IPS-NIHi11 (cell line): ENCODE measurements at places on chromosomes 16 and 17.

DNA sequence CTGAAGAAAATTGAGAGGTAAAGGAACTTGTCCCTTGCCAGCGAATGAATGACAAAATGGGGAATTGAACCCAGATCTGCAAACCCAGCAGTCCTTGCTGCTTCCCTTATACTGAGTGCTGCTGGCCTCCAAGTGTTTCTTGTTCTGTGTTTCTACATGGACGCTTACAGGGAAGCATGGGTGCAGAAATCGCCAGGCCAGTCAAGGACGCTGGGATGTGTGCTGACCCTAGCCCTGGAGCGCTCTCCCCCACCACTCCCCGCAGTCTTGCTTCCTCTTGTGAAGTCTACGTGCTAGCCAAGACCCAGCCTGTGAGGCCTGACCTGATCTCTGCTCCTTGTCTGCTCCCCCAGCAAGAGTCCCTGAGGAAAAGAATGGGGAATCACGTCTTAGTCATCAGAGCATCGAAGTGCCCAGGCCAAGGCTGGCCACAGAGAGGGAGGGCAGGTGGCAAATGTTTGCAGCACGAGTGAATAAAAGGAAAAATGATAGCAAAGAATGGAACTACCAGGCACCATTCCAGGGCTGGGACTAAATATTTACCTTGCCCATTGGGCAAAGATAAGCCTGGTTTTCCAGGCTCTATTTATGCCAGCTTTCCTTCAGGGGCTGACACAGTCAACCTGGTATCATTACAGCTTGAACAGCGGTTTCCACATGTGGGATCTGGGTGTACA lies 17.4 kb downstream of the CA4 start:
- DNase-seq = no peak

- no peak for DNase-seq
Measured at GRCh38 chr17:81572563-81573168, 20.5 kb upstream of the FAAP100 start.

GRCh38 chr16:10878644-10879501 lies 1.9 kb downstream of the CIITA start:
- peak; percentile 67 for DNase-seq

DNA sequence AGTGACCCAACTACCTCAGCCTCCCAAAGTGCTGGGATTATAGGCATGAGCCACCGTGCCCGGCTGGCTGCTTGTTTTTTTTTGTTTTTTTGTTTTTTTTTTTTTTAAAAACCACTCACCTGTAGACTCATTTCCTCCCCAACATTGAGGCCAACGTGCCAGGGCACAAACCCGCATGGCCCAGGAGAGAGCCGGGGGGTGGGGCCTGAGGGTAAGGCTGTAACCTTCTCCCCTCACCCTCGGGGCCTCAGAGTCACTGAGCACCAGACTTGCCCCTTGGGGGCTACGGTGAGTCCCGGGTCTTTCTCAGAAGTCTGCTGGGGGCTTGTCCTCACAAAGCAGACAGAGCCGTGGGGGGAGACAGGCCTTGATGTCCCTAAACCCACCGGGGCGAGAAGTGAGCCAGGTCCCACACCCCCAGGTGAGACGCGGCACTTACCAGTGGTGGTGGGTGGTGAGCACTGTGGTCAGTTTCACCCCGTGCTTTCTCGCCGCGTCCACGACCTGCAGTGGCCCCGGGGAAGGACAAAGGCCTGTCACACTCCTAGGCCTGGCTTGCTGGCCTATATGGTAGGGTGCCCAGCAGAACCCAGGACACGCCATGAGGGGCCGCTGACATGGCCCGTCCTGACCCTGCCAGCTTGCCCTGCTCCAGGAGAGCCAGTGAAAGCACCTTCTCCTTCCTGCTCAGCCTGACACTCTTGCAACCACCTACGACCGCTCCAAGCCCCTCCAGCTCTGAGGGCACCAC lies 4.6 kb downstream of the HAGH start:
- no peak for DNase-seq

DNA sequence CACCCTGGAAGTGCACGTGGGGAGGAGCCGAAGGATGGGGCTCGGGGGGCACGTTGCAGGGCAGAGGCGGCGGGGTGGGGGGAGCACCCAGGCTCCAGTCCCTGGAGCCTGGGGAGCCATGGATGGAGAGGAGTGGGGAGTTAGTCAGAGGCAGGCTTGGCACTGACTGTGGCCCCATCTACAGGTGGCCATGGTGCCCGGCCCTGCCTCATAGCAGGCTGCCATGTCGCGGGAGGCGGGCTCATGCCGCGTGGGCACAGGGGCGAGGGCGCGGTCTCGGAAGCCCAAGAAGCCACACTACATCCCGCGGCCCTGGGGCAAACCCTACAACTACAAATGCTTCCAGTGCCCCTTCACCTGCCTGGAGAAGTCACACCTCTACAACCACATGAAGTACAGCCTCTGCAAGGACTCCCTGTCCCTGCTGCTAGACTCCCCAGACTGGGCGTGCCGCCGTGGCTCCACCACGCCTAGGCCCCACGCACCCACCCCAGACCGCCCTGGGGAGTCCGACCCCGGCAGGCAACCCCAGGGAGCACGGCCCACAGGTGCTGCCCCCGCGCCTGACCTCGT lies 3.0 kb downstream of the PRR35 start:
- DNase-seq = no peak

DNA sequence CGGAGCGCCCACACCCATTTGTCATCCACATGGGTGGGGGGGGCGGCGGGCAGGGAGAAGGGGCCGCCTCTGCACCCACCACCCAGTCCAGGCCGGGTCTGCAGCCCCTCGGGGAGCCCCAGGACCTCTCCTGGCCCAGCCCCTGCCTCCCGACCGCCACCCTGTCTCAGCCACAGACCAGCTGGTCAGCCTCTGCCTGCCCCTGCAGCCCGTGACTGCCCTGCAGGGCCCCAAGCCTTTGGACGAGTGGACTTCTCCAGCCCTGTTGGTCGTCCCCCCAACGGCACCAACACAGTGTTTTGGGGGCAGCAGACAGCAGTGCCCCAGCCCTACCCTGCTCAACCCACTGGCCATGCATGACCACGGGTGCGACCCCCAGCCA lies 1.2 kb downstream of the PRR35 start:
- no peak for DNase-seq

DNA sequence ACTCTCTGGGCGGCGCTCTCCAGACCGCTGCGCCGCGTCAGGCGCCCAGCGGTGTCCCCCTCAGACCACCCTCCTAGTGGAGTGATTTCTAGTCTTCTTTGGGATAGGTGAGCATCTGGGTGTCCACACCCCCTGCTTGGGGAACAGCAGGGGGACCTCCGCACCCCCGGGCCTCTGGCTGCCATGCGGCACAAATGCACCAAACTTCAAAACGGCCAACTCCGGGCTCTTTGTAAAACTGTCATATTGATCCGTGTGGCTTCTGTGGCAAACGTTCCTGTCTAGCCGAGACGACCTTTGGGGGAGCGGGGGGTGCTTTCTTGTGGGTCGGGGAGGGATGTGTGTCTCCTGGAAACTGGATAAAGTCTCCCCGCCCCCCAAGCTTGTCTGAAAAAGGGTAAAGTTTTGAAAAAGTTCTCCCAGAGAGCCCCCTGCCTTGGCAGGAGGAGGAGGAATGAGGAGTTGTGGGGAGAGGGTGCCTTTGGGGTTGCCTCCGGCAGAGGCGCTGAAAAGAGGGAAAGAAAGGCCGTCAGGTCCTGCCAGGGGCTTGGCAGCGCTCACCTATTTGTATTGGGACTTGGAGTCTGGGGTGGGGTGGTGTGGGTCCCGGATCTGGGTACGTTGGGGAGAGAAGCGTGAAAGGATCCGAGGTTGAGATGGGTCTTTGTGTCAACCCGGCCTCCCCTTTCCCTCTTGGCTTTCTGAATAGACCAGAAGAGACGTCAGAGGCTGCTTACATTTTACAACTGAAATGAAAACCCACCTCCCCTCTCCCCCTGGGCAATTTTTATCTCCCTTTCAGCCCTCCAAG lies 2.2 kb upstream of the CHD3 start:
- DNase-seq = peak; percentile 54

DNA sequence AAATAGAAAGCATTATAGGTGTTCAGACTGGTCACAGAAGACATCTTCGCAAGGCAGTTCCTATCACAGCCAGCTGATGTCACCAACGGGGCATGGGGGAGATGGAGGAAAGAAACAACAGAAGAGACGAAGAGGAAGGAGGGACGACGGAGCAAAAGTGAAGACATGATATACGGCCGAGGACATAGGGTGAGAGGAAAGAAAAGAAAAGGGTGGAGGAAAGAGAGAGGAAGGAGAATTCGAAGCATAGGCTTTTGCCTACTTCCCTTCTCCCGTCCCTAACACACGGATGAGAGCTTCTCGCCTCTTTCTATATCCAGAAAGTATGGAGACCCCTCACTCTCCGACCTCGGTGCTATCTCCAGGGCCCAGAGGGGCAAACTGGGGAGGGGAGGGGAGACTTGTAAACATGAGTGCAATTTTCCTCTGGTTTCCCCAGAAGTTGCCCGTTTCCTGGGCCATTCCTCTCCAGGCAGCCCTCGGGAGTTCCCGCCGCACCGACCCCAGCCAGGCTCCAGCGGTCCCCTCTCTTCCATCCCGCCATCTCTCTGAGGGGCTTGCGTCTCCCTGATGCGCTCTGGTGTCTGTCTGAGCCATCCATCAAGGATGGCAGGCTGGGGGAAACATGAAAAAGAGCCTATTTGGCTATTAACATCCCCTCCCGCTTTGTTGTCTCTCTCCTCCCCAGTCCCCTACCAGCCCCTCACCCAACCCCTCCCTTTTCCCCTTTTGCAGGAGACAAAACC lies 26.0 kb downstream of the COPZ2 start:
- DNase-seq = peak; percentile 59

- no peak for DNase-seq
Measured at GRCh38 chr16:2821487-2822157, 4.6 kb downstream of the PRSS21 start.

DNA sequence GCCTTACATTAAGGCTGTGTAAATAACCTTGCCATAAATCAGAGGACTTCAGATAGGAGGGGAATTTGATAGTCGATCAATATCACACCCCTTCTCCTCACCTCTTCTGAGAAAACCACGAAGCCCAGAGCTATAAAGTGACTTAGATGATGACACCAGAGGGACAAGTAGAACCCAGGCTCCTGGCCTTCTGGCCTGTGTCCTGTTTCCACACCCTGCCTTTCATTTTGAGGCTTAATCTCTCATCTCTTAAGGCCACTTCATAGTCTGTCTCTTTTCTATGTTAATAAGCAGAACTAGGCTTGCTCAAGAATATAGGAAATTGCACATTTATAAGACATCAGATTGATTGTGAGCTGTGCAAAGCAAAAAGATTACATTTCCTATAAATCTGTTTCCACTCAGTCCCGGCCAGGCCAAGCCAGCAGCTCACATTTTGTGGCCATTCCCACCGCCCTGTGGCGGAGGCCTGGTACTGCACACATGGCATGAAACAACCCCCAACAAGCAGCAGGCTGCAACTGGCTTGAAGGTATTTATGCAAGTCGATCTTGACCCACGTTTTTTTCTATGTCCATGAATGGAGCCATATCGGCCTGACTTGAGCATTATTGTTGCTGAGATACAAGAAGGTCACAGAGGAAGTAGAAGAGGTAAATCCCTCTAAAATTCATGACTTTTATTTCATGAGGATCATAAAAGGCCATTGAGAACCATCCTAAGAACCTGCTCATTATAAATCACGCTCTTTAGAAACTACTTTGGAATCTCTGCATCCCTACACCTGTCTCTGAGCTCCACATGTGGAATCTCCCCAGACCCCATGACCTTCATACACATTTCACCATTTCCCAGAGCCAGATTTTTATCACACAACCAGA lies 93.7 kb downstream of the PMP22 start:
- peak; percentile 77 for DNase-seq

- DNase-seq = no peak
Measured at GRCh38 chr16:74450967-74451760, 29.9 kb upstream of the CLEC18B start.

GRCh38 chr16:26457095-26457494 lies 609.6 kb upstream of the C16orf82 start:
- no peak for DNase-seq

DNA sequence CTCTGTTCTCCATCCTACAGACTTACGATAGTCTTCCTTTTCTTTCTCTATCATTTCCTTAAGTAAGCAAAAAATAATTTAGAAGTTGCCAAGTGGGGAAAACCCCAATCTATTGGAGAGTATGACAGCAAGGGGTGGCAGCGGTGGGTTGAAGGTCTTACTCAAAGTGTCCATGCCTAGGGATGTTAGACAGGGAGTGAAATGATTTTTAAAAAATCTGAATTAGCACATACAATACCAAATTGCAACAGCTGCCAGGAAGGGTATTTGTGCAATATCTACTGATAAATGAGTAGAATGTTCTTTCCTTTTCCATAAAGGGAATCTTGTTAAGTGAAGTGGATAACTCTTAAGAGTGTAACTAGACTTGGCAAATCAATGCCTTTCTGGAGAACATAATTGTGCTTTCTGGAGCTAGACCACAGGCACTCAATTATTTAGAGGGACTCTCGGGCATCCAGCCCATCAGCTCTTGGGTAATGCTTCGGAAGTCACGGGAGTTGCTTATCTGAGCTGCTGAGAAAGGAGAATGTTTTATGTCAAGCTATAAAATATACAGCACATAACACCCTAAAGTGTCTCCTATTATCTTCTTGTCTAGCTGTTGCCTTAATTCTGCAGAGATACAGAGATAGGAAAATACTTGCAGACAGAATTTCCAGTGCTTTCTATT lies 151.5 kb downstream of the KCNJ2 start:
- DNase-seq = no peak

- no peak for DNase-seq
Measured at GRCh38 chr17:61072648-61073047, 327.0 kb upstream of the TBX2 start.

DNA sequence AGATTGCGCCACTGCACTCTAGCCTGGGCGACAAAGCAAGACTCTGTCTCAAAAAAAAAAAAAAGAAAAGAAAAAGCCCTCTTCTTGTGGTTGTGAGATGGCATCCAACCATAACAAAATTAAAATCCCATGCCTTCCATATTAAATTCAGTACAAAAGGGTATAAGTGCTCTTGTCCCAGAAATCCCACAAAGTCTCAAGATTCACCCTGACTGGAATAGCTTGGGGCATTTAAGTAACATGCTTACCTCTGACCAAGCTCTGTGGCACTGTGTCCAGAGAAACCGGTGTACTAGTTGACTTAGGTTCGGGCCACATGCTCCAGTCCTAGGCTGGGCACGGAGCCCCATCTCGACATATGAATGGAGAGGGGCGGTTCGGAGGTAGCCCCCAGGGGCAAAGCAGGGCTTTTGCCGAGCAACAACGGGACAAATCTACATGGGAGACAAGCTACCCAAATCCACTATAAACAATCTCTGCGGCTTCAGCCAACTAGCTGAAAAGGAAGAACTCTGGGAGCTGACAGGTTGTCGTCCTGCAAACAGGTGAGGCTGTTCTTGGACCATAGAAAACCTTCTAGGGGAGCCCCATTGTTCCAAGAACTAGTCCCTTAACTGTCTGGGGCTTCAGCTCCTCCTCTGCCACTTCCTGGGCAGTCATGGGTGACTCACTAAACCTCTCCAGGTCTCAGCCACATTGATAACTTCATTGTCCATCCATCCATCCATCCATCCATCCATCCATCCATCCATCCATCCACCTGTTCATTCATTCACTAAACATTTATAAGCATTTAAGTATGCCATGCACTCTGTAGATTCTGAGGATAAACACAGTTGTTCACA lies 10.3 kb upstream of the IL4R start:
- DNase-seq = no peak
